ENCODE measurements at places on chromosomes 12 and 14.
A peak's percentile ranks its signal among the peaks of the same experiment; 100 is the strongest.

DNA sequence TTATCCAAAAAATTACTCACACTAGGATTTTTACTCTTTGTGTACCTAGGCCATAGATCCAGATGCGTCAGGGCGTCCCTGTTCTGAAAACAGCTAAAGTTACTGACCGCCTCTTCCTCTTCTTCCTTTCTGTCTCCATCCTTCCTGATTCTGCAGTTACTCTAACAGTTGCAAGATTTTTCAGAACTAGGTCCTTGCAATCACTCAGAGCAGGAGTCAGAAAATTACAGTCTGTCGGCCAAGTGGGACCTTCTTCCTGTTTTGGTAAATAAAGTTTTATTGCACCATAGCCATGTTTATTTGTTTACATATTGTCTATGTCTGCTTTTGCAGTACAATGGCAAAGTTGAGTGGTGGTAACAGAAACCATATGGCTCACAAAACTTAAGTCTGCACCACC is 25.6 kb upstream of the FGF6 start:
- no peak for DNase-seq

- no peak for DNase-seq
Observed at GRCh38 chr12:76337583-76337982, 10.6 kb downstream of the BBS10 start.

DNA sequence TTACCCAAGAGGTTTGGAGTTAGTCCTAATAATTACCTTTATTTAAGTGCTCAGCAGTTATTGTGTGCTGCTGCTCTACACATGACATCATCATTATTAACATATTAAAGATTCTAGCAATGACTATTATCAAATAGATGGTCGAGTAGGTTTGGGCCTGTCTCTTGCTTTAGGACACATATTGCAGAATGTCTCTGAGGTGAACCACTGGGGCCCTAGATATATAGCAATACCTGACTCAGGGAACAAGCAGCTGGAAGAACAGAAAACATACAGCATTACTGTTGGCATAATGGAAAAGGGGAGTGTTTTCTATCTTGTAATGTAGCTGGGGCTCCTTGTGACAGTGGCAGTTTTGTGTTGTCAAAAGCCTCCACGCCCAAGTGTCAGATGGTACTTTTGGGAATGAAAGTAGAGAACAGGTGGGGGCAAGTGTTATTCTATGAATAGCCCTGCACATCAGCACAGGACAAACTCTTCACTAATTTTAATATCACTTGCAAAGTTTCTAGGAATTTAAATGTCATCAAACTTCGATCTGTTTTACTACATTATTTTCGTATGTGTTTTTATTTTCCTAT is 54.6 kb downstream of the C12orf56 start:
- DNase-seq = no peak

DNA sequence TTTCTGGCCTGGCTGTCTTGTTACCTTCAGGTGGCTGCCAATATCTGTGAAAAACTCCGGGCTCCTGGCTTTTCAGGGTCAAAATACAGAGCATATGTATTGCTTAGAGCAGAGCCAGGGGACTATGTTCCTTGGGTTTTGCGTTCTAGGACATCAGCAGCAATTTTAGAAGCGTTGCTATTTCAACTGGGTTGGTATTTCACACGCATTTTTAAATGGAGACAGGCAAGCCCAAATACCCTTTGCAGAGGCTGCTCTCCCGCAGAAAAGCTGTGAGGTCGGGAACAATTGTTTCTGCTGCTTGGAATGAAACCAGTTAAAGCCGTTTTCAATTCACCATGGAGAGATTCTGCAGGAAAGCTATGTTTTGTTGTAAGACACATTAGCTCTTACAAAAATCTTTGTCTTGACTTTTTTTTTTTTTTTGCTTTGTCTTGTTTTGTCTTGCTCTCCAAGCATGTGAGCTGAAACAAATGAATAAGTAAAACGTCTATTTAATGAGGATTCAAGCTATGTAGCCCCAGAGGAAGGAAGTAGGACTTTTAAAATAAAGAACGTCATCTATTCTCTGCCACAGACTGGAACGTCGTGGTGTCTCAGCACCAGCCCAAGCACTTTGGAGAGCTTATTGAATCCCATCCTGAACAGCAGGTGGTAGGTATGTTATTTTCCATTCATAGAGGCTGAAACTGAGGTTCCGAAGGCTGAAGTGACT is 181.0 kb upstream of the TBX3 start:
- no peak for DNase-seq

GRCh38 chr14:94389731-94390371 is 1.4 kb upstream of the SERPINA1 start:
- DNase-seq = no peak

DNA sequence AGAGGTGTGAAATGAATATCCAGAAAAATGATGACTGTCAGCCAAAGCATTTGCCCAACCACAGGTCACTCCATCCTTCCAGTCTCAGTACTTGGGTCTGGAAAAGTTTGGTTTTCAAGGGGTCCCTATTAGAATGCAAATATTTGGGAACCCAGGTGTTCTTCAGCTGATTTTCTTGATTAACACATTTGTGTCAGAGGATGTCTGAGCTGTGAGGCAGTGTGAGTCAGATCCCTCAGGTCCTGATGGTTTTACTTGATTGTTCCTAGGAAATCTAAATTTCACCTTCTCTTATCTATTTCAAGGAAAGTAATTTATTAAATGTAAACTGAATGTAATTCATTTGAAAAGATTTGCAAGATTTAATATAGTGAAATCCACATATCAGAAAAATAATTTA is 71.5 kb downstream of the SSPN start:
- no peak for DNase-seq

GRCh38 chr12:7188562-7189397 is 706 bp upstream of the PEX5 start:
- peak; percentile 81 for DNase-seq

- no peak for DNase-seq
Observed at GRCh38 chr12:72521326-72521725, 249.2 kb downstream of the TRHDE start.

DNA sequence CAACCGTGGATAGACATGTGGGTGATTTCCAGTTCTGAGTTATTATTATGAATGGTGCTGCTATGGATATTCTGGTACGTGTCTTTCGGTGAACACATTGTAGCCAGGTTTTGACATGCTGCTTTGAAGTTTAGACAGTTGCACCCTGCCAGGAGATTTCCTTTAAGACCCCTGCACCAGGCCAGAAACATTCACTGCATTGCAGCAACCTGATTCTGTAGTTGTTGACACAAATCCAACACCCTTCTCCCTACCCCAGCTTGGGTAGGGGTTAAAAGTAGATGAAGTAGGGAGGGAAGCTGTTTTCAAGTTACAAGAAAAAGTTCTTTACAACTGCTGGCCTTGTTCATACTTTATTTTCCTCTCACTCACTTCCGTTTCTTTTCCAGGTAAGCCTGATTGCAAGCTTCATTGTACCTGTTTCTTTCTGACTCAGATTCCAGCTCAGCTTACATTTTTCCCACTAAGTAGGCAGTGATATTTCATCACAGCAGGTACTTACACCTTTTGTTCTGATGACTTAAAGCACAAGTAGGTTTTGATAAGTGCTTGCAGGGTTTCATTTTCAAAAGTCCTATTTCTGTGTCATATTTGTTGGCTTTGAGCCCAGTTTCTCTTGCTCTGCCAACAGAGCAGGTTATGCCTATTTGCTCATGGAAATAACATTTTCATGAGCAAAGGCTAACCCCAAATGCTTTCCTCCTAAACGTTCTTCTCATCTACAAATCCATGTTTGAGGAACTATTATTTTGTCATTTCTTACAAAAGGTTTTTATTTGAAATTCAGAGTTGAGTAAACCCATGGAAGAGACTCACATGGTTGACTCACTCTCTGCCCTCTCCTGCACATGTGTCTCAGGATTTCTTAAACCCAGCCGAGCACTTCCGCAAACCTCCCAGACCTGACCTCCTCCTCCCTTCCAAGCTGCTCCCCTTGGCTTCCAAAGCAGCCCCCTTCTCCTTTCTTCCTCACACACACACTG is 12.1 kb upstream of the LTA4H start:
- no peak for DNase-seq

DNA sequence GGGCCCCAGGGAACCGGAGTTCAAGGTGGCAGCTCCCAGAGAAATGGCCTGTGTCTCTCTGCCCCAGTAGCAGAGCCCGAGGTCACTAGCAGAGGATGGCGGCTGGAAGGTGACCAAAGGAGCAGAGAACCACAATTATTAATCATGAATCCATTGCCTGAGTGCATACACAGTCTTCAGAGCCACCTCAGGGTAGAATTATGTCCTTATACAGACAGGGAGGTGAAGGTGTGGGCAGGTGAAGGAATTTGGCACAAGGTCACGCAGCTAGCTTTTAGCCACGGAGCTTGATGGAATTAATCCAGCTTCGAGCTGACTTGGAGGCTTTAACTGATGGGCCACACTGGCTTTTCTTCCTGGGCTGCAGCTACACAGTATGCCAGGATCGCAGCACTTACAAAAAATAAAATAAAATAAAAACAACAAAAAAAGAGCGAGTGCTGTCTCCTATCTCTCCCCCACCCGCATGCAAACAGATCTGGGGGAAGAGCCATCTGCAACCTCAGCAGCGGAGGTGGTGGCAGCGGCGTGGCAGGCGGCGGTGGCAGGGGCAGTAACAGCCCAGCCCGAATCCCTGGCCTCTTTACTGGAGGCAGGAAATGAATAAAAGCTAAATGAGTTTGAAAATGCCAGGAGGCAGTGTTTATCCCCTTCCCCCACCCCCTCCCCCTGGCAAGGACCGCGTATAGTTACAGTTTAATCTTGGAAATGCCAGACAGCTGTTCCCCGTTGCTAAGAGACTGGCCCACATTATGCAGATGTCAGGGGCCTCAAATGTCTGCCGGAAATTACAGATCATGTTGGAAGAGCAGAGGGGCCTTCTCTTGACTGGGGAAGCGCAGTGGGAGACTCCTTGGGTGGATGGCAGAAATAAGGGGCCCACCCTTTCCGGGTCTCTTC is 93.5 kb downstream of the LRRC74A start:
- peak; percentile 100 for DNase-seq
